Pericardium fibroblast (primary cell): ENCODE measurements at places on chromosomes 1 and 21. TPM values are rescaled to one million over a fixed set of nuclear protein-coding genes. Genes with fewer than 3 reads are reported as not detected.

Gene ARHGEF10L
- 10.6 and 10.7 TPM in 2 replicates for total RNA-seq

Gene RHCE
- total RNA-seq, result 0.09 and 1.2 TPM in 2 replicates

Gene SPRR2G
- not detected in 2 replicates for total RNA-seq

Gene MMEL1
- total RNA-seq, result not detected in 2 replicates
